ENCODE measurements at places on chromosomes 1 and 21.

GRCh38 chr1:183029591-183030000, 6.4 kb downstream of the LAMC1 start:
- DNase-seq, result no peak

GRCh38 chr1:19388980-19389379, 76.9 kb downstream of the SLC66A1 start:
- DNase-seq, result no peak

DNA sequence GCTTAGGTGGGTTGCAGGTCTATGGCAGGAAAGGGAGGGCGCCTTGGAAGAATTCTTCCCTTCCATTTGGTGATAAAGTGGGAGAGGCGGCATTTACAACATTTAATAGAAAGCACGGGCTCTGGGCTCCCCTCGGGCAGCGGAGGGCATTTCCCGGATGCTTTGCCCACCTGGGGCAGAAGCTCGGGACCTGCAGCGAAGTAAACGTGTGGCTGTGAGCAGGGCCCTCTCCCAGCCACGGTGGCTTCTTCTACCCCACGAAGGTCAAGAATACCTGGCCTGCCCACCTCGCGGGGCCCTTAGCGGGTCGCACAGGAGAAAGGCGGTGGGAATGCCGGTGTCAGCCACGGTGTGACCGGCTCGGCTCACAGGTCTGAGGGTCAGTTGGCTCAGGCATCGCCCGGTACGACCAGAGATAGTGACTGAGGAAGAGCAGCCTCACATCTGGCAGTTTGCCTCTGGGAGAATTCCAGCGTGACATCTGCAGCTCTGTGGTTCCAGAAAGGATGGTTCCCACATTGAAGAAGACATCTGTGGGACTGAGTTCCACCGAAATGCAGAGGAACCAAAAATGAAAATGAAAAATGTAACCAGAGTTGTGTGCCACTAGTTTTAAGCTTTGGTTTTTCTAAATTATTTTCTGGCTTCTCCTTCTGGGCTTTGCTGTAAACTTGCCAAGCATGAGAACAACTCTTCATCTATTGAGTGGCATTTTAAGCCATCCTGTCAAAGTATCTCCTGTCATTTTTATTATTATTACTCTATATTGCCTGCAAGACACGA, 720 bp upstream of the F3 start:
- peak; percentile 12 for DNase-seq

DNA sequence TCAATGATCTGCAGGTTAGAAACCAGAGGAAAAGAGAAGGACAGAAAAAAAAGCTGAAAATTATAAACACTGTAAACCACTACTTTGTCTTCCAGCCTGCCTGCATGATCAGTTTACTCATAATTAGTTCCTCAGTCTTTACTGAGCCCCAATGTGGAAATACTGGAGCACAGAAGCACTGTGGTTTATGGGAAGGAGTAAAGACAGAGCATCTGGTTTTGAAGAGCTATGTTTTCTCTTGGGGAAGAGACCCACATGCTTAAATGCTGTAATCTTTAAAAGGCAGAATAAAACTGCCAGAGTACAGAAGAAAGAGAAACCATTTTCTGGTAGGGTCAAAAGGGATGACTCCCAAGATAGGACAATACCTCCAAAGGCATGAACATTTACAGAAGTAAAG, 159.0 kb upstream of the ZNHIT6 start:
- DNase-seq, result no peak

- no peak for DNase-seq
Observed at GRCh38 chr1:4139646-4140045, 239.6 kb upstream of the C1orf174 start.

- DNase-seq, result peak; percentile 92
Observed at GRCh38 chr1:958823-959730, at the start of gene NOC2L. Gene NOC2L (minus strand): TSS chr1:959256. CDS start chr1:959240, 16 bp downstream.

DNA sequence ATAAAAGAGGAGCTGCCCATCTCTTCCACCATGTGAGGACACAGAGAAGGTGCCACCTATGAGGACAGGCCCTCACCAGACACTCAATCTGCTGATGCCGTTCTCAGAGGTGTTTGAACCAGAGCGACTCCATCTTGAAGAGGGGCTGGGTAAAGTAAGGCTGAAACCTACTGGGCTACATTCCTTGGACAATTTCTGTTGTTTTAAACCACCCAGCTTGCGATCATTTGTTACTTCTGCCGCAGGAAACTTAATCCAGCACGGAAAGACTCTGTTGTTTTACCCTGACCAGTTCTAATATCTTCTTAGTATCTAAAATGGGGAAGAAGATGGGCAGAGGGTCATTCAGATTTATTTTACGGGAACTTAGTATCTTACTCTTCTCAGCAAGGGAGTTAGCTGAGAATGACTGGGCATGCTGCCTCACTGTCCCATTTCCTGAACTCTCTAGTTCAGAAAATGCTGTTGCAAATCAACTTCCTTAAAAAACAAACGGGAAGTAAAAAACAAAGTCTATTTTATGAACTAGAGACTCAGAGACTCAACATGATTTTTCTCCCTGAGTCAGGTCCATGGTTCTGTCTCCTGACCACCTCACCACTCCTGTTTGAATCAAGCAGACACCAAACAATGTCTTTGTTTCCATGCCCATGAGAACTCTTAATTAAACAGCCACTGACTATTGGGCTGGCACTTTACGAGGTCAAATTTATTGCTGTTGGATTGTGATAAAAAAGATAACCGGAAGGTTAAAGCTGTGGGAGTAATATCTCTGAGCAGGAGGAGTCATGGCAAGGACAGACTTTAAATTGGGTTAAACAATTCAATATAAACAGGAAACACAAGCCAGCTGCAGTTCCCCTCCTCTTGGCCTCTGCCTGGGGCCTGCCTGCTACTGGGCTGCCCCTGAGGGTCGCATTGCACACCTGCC, 23.8 kb upstream of the IFNAR1 start:
- DNase-seq, result peak; percentile 88

DNA sequence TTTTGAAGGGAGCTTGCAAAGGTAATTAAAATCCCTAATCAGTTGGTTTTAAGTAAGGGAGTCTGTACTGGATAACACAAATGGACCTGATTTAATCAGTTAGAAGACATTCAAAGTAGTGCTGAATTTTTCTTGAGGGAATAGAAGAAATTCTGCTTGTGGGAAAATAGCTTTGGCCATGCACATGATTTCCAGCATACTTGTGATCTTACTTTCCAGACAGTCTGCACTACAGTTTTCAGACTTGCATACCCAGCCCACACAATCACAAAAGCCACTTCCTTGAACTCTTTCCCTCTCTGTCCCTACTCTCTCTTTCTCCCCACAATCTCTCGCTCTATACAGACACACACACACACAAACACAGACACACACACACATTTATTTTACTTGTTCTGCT, 852.1 kb downstream of the PLA2G4A start:
- no peak for DNase-seq

DNA sequence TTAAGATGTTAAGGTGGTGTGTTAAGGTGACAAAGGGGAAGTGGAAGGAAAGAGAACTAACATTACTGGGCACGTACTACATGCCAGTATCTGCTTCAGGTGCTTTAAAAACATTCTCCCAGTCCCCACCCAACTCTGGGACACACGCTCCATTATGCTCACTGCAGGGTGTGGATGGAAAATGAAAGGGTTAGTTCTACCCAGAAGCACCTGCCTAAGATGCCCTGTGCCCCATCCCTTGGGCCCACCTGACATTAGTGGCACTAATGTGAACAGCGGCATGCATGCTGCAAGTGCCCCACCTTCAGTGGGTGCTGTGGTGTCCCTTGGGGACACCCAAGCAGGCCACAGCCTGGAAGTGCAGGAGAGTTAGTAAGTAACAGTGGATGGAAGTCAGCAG, 82.9 kb upstream of the CXADR start:
- DNase-seq, result no peak

GRCh38 chr1:211579440-211580302, 710 bp upstream of the SLC30A1 start:
- peak; percentile 75 for DNase-seq

DNA sequence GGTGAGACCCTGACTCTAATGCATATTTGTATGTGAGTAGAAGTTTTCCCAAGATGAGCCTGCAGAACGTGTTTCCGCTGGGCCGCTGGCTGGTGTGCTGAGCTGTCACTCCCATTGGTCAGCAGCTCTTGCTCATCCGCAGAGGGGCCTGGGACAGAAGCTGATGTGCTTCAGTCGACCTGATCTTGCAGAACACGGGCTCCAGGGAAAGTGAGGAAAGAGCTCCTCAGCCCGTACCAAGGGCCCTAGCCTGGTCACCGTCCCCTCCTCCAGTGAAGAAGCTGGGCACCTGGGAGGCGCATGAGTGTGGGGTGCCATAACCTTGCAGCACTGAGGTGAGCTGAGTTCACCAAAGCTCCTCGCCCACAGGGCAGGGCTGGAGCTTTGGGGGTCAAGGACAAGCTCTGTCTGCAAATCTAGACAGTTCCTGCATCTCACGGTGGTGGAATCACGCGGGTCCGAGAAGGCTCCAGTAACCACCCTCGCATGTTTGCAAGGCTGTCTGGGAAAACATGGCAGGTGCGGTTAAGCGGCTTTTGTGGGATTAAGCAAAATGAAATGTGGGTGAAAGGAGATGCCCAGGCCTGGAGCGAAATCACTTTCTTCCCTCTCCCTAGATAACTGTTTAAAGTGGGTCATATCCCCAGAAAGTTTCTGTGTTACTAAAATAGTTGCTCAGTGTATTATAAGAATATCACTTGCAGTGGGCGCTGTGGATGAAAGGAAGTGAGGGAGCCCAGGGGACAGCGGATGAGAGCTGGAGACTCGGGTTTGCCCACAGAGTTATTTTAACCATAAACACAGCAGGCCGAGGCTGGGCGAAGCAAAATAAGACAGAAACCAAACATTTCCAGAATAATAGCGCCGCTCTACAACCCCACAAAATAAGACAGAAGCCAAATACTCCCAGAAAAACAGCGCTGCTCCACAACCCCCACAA, 33.1 kb upstream of the LRRC3 start:
- DNase-seq, result no peak

GRCh38 chr1:100585786-100586185, 47.8 kb downstream of the GPR88 start:
- no peak for DNase-seq

- no peak for DNase-seq
Observed at GRCh38 chr1:67342076-67342890, 34.6 kb downstream of the IL12RB2 start.

- DNase-seq, result peak; percentile 51
Observed at GRCh38 chr1:40450495-40451237, 390 bp downstream of the ZFP69B start.

DNA sequence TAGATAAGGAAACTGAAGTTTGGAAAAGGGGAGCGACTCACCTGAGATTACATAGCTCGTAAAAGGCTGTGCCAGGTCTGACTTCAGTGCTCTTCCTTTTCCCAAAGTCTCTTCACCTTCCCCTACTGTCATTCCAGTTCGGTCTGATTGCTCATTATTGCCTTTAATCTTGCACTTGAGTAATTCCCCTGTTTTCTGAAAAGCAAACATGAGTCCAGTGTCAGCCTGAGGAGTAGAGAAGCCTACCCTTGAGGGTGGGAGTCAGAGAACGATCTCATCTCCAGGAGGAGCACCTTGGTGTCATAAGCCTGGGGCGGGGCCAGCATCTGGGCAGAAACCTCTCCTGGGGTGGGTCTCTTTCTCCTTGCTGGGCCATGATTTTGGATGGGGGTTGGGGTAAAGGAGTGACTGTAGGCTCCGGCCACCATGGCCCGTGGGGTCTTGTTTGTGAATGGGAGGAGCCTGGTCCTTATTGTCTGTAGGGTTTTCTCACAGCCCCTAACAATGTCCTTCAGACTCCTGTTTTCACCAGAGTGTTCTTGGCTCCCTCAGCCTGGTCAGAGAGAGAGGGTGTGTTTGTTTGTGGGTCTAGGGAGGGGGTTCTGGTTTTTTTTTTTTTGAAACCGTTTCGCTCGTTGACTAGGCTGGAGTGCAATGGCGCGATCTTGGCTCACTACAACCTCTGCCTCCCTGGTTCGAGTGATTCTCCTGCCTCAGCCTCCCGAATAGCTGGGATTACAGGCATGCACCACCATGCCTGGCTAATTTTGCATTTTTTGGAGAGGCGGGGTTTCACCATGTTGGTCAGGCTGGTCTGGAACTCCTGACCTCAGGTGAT, 6.0 kb downstream of the VANGL2 start:
- DNase-seq, result no peak

DNA sequence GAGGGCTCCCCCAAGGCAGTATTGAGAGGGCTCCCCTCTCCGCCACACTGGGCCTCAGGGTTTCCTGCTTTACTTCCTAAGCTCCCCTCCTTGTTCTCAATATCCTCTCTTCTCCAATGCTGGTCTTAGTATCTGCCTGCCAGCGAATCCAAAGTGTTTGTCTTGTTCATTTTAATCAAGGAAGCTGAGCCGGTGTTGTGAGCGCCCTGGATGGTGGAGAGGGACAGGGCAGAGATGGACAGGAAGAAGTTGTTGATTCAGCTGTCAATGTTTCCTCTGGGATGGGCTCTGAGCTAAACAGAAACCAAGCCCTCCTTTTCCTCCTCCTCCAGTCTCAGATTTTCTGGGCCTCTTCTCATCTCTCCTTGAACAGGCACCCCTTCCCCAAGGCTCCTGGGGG, 5.4 kb downstream of the OLFML3 start:
- DNase-seq, result no peak

GRCh38 chr21:29242201-29242600, 56.5 kb upstream of the BACH1 start:
- no peak for DNase-seq

DNA sequence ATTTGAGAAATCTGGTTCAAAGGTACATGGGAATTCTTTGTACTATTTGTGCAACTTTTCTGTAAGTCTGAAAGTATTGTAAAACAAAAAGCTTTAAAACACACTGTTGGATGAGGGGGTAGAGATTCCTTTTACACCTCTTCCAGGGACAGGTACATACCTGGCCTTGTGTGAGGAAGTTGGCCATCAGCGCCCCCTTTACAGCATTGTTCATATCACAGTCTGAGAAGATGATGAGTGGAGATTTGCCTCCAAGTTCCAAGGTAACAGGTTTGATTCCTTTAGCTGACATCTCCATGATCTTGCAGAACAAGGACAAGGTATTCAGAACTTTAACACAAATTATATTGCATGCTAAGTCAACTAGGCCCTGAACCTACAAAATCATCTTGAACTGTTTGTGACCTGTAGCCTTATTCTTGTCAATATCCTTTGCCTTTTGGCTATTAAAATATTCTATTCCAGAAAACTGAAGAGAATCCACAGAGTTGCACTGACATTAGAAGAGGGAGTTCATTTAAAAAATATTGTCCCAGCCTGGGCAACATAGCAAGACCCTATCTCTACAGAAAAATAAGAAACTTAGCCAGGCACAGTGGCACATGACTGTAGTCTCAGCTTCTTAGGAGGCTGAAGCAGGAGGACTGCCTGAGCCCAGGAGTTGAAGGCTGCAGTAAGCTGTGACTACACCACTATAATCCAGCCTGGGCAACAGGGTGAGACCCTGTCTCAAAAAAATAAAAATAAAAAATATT, 18.9 kb downstream of the ALDH9A1 start:
- DNase-seq, result no peak

- no peak for DNase-seq
Observed at GRCh38 chr21:42304556-42305454, 10.4 kb downstream of the TFF3 start.

GRCh38 chr1:21622466-21623315, 46.5 kb downstream of the RAP1GAP start:
- peak; percentile 64 for DNase-seq

DNA sequence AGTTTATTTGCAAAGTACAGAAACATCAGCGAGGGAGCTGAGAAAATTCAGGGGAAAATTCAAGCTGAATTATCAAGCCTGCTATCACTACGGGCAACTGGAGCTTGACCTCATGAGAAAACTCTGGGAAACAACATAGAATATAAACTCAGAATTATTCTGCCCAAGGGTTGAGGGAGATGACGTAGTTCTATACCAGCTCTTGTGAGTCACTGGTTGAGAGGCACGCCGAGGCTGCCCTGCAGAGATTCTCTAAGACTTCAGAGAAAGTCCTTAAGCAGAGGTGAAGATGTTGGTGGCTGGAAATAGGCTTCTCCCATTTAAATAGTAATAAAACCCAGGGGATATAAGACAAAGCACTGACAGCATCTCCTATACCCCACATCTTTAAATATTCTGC, 12.3 kb downstream of the SYDE2 start:
- DNase-seq, result no peak

Measured in hematopoietic multipotent progenitor cell treated with erythropoietin and hydrocortisone succinate and interleukin-3 and kit ligand, for 6 days (in vitro differentiated cells).